Fibroblast of lung (primary cell): ENCODE measurements at places on chromosomes 16 and 17. TPM values are rescaled to one million over a fixed set of nuclear protein-coding genes. Genes with fewer than 3 reads are reported as not detected.

The TMEM235 gene
- total RNA-seq: not detected in 2 replicates

The RNF222 gene
- not detected in 2 replicates for total RNA-seq

The GRAPL gene
- under 0.01 and 0.17 TPM in 2 replicates for total RNA-seq

The CTF1 gene
- total RNA-seq: 1.8 and 5.3 TPM in 2 replicates
